ENCODE measurements at places on chromosomes 1 and 21. TPM values are rescaled to one million over a fixed set of nuclear protein-coding genes. Genes with fewer than 3 reads are reported as not detected.

DNA sequence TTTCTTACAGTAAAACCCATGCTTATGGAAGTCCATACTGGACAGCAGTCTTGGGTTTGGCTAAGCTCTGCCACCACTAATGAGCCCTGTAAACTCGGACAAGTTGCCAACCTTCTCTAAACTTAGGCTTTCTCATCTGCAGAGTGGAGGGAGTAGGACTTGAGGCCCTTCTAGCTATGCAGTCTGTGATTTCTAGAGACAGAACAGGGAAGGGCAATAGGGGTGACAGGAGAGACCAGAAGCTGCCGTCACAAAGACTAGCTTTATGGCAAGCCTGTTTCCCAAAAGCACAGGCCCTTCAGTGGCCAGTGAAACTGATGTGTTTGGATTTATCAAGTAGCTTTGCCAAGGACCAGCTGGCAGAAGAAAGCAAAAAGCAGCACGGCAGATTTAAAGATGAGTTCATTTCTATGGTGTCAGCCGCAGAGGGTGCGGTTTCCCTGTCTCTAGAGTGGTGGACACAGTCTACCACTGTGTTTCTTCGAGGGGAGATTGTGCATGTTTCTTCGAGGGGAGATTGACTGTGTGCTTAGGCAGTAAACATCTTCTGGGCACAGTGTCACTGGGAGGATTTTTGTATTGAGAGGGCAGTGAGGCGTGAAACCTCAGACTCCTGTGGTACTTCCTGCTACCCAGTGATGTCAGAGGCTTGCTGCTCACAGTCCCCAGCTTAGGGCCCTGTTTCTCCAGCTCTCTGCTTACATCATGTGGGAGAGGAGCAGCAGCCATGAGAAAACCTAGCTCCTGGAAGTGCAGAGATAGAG is 119.0 kb downstream of the ROR1 start:
- no peak for DNase-seq

The EFNA3 gene
- 0.47 TPM for total RNA-seq

The ARTN gene
- total RNA-seq, result 0.55 TPM

DNA sequence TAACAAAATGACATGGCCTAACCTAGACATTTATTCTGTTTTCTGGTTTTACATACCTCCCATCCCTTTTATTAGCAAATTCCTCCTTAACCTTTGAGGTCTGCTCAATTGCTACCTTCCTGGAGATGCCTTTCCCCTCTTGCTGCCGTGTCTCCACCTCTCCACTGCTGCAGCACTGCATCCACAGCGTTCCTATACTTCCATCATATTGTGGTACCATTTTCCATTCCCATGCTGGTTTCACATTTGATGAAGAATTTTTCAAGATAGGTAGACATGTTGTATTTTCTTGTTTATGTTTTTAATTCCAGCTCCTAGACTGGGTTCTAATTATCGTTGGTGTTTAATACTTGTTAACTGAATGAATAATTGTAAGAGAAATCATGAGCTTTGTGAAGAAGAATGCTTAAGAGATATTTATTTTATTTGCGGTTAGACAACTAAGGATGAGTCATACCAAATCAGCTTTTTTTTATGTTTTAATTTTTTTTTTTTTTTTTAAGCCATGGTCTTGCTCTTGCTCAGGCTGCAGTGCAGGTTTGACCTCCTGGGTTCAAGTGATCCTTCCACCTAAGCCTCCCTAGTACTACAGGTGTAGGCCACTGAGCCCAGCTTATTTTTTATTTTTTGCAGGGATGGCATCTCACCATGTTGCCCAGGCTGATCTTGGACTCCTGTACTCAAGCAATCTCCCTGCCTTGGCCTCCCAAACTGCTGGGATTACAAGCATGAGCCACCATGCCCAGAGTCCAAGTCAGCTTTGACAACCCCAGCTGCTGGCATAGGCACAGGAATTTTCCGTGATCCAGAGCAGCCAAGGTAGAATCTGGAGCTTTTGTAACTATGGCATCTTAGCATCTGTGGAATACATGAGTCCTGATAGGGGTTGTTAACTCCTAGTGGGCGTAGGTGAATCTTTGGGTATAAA is 44.0 kb downstream of the ATP6V1G3 start:
- DNase-seq, result no peak

The TRABD2B gene
- not detected for total RNA-seq

DNA sequence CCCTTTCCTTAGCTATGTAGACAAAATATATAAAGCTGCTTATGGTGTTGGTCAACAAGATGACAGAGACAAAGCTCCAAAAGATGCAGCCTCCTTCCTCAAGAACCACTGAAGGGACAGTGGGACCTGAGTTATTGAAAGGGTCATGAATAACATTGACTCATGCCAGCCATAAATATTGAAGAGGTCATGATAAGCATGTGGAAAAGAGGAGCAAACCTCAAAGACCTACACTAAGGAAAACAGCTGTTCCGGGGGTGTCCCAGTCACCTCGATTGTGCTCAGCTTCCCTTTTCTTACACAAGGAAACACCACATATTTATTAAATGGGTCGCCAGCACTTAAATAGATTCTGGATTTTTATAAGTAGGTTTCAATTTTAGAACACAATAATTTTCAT is 112.9 kb downstream of the PTPRC start:
- DNase-seq, result no peak

- DNase-seq, result no peak
Measured at GRCh38 chr1:192939440-192939839, 119.7 kb downstream of the UCHL5 start.

DNA sequence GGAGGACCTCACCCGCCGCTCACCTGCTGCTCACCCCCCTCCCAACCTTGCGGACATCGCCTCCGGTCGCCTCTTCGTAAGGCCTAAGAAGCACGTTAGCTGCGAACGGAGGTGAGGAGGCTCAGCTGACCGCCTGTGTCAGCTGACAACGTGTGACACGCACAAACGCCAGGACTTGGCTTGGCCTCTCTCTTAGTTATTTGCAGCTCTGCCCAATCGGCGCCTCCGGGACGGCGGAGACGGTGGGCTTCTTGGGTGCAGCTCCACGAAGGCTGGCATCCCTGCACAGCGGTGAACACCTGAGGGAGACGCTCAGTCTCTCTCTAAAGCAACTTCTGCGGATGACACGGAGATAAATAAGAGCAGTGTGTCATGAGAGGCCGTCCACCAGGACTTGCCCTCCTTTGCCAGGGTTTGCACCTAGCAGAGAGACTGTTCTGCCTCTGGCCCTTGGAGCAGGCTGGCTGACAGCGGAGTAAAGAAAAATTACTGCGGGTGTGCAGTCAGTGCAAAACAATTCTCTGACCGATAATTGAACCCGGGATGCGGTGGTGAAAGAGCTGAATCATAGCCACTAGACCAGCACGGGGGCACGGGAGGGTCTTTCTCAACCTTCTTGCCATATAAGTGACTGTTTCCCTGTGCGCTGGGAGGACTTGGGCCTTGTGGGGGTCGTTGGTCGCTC is 318.9 kb downstream of the FAM72C start:
- DNase-seq, result no peak

The CFAP74 gene
- not detected for total RNA-seq

- no peak for DNase-seq
Measured at GRCh38 chr1:201153474-201154388, 543 bp downstream of the TMEM9 start.

The PRKCZ gene
- 19.0 TPM for total RNA-seq

The NR0B2 gene
- total RNA-seq, result not detected

The SERINC2 gene
- total RNA-seq, result not detected

GRCh38 chr1:208544053-208544452 is 299.9 kb upstream of the PLXNA2 start:
- no peak for DNase-seq

The FTCD gene
- 0.17 TPM for total RNA-seq

The LHX8 gene
- total RNA-seq, result not detected

- DNase-seq, result no peak
Measured at GRCh38 chr1:113874012-113874879, 2.7 kb upstream of the PTPN22 start.

All from CD4-positive, alpha-beta T cell (primary cell).